Effector memory CD8-positive, alpha-beta T cell (primary cell): ENCODE measurements at places on chromosomes 2 and 18.

DNA sequence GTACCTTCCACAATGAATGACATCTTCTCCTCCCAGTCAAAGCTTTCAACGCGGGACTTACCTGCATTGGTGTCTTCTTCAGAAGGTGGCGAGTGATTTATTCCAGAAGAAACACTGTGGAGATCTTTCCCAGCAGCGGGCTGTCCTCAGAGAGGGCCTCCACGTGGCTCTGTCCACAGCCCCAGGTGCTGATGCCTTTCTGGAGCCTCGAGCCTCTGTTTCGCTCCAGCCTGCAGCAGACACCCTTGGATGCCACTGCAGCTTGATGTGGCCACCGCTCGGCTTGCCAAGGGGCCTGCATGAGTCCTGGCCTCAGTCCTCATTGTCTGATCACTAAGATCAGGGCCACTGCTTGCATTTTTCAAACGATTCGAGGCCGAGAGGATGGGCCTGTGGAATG lies 46.6 kb upstream of the GALR1 start:
- peaks cover 9% of the 10 kb centered on the region for H3K4me1 ChIP-seq
- H3K27ac ChIP-seq, result peak overlapping the region; percentile 63
- peaks cover 4% of the 10 kb centered on the region for H3K36me3 ChIP-seq
- no peak for DNase-seq
- peaks cover 18% of the 10 kb centered on the region for H3K27me3 ChIP-seq
- H3K4me3 ChIP-seq, result no peak overlapping the region

DNA sequence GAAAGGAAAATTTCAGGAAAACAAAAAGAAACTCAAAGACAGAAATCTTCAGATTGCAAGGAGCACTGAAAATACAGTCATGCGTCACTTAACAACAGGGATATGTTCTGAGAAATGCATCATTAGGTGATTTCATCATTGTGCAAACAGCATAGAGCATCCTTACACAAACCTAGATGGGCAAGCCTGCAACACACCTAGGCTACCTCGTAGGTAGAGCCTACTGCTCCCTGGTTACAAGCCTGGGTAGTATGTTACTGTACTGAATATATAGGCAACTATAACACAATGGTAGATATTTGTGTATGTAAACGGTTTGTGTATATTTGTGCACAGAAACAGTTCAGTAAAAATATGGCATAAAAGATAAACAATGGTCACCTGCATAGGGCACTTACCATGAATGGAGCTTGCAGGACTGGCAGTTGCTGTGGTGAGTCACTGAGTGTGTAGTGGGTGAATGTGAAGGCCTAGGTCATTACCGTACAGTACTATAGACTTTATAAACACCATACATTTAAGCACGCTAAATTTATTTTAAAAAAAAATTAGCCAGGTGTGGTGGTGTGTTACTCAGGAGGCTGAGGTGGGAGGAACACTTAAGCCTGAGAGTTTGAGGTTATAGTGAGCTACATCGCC lies 33.4 kb downstream of the SFXN5 start:
- peaks cover 3% of the 10 kb centered on the region for H3K36me3 ChIP-seq
- H3K27me3 ChIP-seq, result no peaks in the 10 kb centered on the region
- no peak overlapping the region for H3K4me3 ChIP-seq

GRCh38 chr2:32965523-32966171 lies 18.9 kb downstream of the LTBP1 start:
- H3K27me3 ChIP-seq, result peaks cover 16% of the 10 kb centered on the region
- no peaks in the 10 kb centered on the region for H3K36me3 ChIP-seq
- no peak overlapping the region for H3K4me3 ChIP-seq
- no peaks in the 10 kb centered on the region for H3K4me1 ChIP-seq
- H3K27ac ChIP-seq, result no peak overlapping the region

DNA sequence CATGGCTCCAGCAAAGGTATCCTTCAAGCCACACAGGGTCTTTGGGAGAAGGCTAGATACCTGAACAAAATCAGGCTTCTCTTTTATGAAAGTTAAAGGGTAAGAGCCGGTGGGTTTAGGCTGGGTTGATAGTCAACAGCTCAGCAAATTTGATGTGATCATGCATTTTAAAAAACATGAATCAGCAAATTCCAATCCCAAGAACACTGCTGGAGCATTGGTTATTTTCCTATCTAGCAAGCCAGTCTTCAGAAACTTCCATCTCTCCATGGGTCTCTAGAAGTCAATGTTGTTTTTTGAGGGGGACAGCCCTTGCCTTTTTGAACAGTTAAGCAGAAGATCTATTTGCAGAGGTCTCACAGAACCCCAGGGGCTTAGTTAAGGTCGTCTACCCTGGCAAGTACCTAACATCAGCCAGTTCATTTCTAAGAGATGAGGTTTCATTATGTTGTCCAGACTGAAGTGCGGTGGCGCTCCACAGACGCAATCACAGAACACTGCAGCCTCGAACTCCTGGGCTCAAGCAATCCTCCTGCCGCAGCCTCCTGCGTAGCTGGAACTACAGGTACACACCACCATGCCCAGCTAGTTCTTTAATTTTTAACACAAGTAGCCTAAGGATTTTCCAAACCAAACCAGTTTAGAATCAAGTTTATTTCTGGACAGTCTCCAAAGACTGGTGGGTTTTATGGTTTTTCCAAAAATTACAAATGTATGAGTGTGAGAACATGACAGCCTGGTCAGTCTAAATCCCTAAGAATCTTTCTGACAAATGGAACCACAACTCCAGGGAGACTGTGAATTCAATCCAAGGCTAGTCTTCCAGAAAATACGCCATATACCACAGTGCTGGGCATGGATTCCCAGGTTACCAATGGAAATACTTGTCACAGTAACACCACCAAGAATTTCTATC lies 4.1 kb upstream of the ZCCHC2 start:
- no peaks in the 10 kb centered on the region for H3K27me3 ChIP-seq
- DNase-seq, result no peak
- no peak overlapping the region for H3K27ac ChIP-seq
- H3K4me1 ChIP-seq, result peaks cover 4% of the 10 kb centered on the region
- no peak overlapping the region for H3K4me3 ChIP-seq
- H3K36me3 ChIP-seq, result peaks cover 10% of the 10 kb centered on the region

- H3K4me3 ChIP-seq, result no peak overlapping the region
- peaks cover 23% of the 10 kb centered on the region for H3K27me3 ChIP-seq
- no peaks in the 10 kb centered on the region for H3K36me3 ChIP-seq
- DNase-seq, result no peak
- H3K27ac ChIP-seq, result no peak overlapping the region
- H3K4me1 ChIP-seq, result no peaks in the 10 kb centered on the region
Measured at GRCh38 chr2:225429717-225430116, 30.2 kb downstream of the NYAP2 start.

GRCh38 chr2:106314444-106314843 lies 120.3 kb upstream of the UXS1 start:
- no peak overlapping the region for H3K4me3 ChIP-seq
- DNase-seq, result no peak

DNA sequence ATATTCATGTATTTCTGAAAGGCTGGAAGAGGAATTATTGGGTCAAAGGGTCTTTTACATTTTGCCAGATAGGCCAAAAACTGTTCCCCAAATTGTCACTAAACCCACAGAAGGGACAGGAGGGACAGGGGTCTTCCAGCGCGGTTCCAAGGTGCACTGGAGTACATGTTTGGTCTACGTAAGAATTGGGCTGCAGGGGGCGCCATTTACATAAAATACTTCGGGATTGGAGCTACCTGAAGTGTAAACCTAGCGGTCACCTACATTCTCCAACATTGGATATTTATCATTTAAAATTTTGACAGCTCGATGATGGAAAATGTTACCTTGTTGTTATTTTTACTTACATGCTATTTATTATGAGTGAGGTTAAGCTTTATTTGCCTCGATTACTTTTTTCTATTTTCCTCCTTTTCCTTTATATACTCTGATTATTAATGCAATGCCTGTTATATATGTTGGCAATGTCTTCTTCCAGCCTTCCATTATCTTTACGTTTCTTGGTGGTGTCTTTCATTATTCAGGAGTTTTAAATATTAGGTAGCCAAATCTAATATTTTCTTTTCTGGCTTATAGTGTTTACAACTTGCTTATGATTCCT lies 43.0 kb upstream of the RAB6C start:
- H3K27me3 ChIP-seq, result peaks cover 63% of the 10 kb centered on the region
- no peak overlapping the region for H3K27ac ChIP-seq
- H3K4me3 ChIP-seq, result no peak overlapping the region
- DNase-seq, result no peak
- H3K36me3 ChIP-seq, result peaks cover 4% of the 10 kb centered on the region
- H3K4me1 ChIP-seq, result no peaks in the 10 kb centered on the region

- no peak for DNase-seq
- peaks cover 5% of the 10 kb centered on the region for H3K36me3 ChIP-seq
- no peak overlapping the region for H3K27ac ChIP-seq
- peaks cover 12% of the 10 kb centered on the region for H3K4me1 ChIP-seq
Measured at GRCh38 chr2:24881158-24881557, 38.9 kb downstream of the ADCY3 start.

DNA sequence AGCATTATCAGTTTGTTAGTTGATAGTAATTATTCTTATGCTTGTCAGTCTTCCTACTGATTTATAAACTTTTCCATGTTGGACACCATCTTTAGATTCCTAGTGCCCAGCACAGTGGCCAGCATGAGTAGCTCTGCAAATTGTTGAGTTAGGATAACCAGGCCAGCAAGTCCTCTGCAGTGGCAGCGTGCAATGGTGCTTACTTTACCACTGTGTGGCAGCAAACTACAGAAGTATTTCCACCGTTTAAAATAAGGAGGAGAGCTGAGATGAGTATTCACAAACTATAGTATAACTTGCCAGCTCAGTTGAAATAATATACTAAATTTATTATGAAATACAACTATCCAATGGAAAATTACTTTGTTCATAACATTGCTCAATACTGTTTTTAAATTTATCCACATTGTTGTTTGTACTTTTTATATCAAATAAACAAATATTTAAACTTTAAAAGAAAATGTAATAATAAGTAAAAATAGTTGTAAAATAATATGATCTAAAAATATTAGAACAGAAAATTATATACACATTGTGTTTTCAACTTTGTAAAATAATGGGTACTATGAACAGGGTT lies 9.3 kb upstream of the THADA start:
- no peaks in the 10 kb centered on the region for H3K4me1 ChIP-seq
- no peaks in the 10 kb centered on the region for H3K27me3 ChIP-seq
- H3K36me3 ChIP-seq, result no peaks in the 10 kb centered on the region

- H3K27me3 ChIP-seq, result peaks cover 28% of the 10 kb centered on the region
- H3K4me3 ChIP-seq, result no peak overlapping the region
- no peaks in the 10 kb centered on the region for H3K4me1 ChIP-seq
- H3K36me3 ChIP-seq, result no peaks in the 10 kb centered on the region
Measured at GRCh38 chr2:120669121-120669952, 66.3 kb upstream of the GLI2 start.

DNA sequence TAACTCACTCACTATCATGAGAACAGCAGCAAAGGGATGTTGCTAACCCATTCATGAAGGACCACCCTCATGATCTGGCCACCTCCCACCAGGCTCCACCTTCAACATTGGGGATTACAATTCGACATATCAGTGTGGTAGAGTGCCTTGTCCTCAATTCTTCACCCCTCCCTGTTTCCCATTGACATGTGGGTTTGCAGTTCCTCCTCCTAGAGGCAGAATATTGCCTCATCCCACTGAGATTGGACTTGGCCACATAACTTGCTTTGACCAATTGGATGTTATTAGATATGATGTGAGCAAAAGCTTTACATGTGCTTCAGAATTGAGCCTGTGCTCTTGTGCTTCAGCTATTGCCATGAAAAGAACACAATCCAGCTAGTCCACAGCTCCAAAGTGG lies 217.0 kb upstream of the CXCR4 start:
- no peak overlapping the region for H3K27ac ChIP-seq
- H3K4me1 ChIP-seq, result peaks cover 5% of the 10 kb centered on the region
- DNase-seq, result no peak
- peaks cover 8% of the 10 kb centered on the region for H3K36me3 ChIP-seq

GRCh38 chr2:48965204-48965603 lies 189.1 kb downstream of the FSHR start:
- H3K27ac ChIP-seq, result no peak overlapping the region
- H3K36me3 ChIP-seq, result no peaks in the 10 kb centered on the region
- no peak overlapping the region for H3K4me3 ChIP-seq
- H3K4me1 ChIP-seq, result no peaks in the 10 kb centered on the region
- DNase-seq, result no peak

DNA sequence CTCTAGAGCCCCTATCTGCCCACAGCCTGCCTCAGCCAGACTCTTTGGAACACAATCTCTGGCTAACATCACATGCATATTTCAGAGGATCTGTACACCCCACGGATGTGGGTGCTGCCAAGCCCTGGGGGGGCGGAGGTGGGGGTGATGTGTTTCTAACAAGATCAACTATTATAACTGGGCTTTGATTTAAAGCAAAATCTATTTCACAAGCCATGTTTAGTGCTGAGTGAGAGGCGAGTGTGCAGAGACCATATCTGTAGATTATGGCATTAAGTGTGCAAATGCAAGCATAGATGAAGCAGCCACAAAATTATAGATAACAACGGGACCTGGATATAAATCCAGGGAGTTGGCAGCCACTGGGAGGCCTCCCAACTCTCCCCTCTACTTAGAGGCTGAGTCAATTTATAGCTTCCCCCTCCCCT lies 135.8 kb upstream of the SMAD2 start:
- H3K4me3 ChIP-seq, result no peak overlapping the region
- H3K36me3 ChIP-seq, result no peaks in the 10 kb centered on the region
- H3K27ac ChIP-seq, result no peak overlapping the region

DNA sequence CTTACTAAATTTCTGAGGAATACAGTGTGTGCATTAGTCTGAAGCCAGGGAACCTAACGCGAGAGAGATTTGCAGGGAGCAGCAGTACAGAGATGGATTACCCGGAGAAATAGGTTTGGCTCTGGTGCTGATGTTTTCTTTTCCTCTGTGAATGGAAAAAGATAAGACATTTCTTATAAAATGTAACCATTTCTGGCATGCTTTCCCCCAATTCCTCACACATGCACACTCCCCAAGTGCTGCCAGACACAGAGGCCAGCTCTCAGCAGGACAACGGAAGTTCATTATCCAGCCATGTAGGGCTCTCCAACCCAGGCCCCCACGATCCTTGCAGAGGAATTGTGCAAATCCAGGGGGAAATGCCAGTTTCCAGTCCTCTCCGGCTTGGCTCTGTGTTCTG lies 224.5 kb upstream of the MGAT5 start:
- H3K27me3 ChIP-seq, result peaks cover 50% of the 10 kb centered on the region
- H3K27ac ChIP-seq, result no peak overlapping the region
- peaks cover 3% of the 10 kb centered on the region for H3K36me3 ChIP-seq

GRCh38 chr2:10588931-10589330 lies 100.8 kb downstream of the NOL10 start:
- no peaks in the 10 kb centered on the region for H3K27me3 ChIP-seq
- no peak for DNase-seq
- no peak overlapping the region for H3K4me3 ChIP-seq
- no peak overlapping the region for H3K27ac ChIP-seq

GRCh38 chr18:54939361-54939917 lies 19.8 kb downstream of the CCDC68 start:
- no peak for DNase-seq
- H3K27ac ChIP-seq, result no peak overlapping the region
- H3K4me1 ChIP-seq, result no peaks in the 10 kb centered on the region
- no peaks in the 10 kb centered on the region for H3K36me3 ChIP-seq

- no peak overlapping the region for H3K27ac ChIP-seq
- no peak overlapping the region for H3K4me3 ChIP-seq
- H3K4me1 ChIP-seq, result peaks cover 9% of the 10 kb centered on the region
- no peak for DNase-seq
- H3K27me3 ChIP-seq, result no peaks in the 10 kb centered on the region
Measured at GRCh38 chr2:3324404-3325281, 53.0 kb downstream of the EIPR1 start.
